ENCODE measurements at places on chromosomes 16 and 17. TPM values are rescaled to one million over a fixed set of nuclear protein-coding genes. Genes with fewer than 3 reads are reported as not detected.

The HSF4 gene
- 6.4 TPM for total RNA-seq

DNA sequence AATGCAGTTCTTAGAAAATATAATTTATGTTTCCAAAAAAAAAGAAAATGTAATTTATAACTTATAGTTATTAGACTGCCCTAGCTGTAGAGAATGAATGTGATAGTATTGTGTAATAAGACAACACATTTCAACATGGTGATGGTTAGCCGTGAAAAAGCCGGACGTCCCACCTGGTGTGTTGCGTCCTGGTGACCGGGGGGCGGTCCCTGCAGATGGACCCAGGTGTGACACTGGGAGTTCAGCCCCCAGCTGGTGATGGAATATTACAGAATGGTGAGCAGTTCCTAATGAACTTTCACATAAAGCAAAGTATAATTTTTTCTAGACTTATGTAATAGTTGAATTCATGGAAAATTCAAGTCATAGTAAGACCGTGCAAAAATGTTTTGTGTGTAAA lies 132.8 kb downstream of the LAT start:
- DNase-seq: no peak

DNA sequence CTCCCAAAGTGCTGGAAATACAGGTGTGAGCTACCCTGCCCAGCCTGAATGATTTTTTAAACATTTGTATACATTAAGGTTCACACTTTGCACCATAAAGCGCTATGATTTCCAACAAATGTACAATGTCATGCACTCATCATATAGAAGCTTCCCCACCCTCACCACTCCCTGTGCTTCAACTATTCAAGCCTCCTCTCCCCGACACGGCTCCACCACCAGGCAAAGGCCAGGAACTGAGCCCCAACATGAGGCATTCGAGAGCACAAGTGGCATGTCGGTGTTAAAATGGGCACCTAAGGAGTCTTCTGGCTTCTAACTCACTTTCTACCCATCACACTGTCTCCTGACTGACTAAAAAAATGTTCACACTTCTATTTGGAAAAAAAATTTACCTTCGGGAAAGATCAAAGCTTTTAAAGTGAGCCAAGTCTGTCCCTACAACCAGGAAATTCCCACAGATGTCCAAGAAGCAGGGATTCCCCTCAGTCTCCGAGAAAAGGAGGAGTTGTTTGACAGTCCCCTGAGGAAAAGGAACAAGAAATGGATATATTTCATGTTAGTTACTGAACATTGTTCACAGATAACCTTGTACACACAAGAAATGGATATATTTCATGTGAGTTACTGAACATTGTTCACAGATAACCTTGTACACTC lies 37.7 kb downstream of the TMEM204 start:
- DNase-seq: no peak

DNA sequence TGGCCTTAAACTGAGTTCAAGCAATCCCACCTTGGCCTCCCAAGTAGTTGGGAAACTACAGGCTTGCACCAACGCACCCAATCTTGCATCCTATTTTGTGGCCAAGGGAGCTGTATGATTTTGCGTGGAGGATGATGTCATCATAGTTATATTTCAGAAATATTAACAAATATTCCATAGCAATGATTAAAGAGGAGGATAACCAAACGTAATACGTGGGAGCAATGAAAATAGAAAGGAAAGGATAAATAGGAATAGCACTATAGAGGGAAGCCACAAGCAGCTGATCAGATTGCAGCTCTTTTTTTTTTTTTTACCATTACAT lies 2.2 kb upstream of the YWHAE start:
- DNase-seq: no peak

The KRT17 gene
- total RNA-seq: not detected

The MYL11 gene
- not detected for total RNA-seq

- peak; percentile 51 for DNase-seq
Measured at GRCh38 chr17:13114601-13115031, 96.8 kb upstream of the ELAC2 start.

- no peak for DNase-seq
Measured at GRCh38 chr17:74163271-74163821, 40.1 kb upstream of the RPL38 start.

DNA sequence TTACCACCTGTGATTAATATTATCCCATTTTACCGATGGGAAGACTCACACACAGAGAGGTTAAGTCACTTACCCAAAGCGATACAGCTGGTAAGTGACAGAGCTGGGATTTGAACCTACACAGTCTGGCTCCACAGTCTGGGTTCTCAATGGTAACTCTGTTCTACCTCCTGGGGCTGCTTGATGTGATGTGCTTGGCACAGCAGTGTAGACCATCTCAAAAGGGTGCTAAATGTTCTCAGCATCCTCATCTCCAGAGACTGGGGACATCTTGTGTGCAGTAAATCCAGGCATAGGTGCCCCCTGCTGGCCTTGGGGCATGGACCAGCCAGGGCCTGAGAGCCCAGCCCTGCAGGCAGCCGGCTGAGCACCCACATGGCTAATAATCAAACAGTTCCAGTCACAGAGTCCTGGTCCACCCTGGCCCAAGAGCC lies 15.4 kb upstream of the KATNB1 start:
- peak; percentile 56 for DNase-seq

The PRSS53 gene
- total RNA-seq: 2.8 TPM

The GPR179 gene
- under 0.01 TPM for total RNA-seq

The EVPLL gene
- not detected for total RNA-seq

The BCL6B gene
- total RNA-seq: 0.41 TPM

The MSI2 gene
- 12.3 TPM for total RNA-seq

The ATP6V0D1 gene
- 47.8 TPM for total RNA-seq

- peak; percentile 30 for DNase-seq
Measured at GRCh38 chr17:18025241-18025944, 13.6 kb downstream of the ATPAF2 start.

The FBXL19 gene
- total RNA-seq: 9.8 TPM

- no peak for DNase-seq
Measured at GRCh38 chr17:27649929-27650328, 18.9 kb downstream of the LGALS9 start.

DNA sequence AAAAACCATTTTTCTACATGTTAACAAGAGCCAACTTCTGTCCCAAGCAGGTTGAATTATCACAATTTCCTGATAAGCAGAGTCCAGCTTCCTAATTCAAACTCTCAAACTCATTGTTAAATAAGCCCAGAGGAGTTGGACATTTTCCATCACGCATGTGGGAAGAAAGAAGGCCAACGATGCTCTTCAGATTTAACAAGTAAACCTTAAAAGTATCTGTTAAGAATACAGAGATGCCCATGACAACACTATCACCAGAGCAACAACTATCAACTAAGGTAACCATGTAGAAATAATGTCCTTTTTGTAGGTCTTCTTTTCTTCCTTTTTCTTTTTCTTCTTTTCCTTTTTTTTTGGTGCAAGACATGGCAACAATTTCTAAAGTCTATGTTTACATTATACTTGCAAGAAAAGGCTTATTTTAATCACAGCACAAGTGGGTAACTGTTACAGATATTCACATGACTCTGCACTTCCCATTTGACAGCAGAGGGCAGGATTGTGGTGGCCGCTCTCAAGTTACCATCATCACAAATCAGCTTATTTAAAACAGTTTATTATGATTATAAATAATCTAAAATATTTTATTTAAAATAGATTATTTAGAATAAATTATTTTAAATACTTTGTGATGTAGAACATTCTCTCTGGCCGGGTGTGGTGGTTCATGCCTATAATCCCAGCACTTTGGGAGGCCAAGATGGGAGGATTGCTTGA lies 35.7 kb upstream of the DHRS7B start:
- peak; percentile 35 for DNase-seq

Data from fibroblast of the aortic adventitia (primary cell).